ENCODE measurements at places on chromosomes 3 and 15. TPM values are rescaled to one million over a fixed set of nuclear protein-coding genes. Genes with fewer than 3 reads are reported as not detected.

Gene TM4SF1
- polyA plus RNA-seq: 131 TPM

Gene TRIM71
- polyA plus RNA-seq: not detected

Gene MRPS11
- polyA plus RNA-seq: 38.0 TPM

Gene CNTN4
- 5.2 TPM for polyA plus RNA-seq

Gene SCAANT1
- polyA plus RNA-seq: not detected

Gene GUCA1C
- polyA plus RNA-seq: 0.22 TPM

Gene SLC28A1
- 0.34 TPM for polyA plus RNA-seq

Gene MEGF11
- polyA plus RNA-seq: 0.22 TPM

Gene HIGD2B
- polyA plus RNA-seq: 0.09 TPM

Gene HHLA2
- polyA plus RNA-seq: 0.08 TPM

Gene RAD51
- 1.0 TPM for polyA plus RNA-seq

Gene SPINK8
- polyA plus RNA-seq: not detected

Gene GATA2
- 14.3 TPM for polyA plus RNA-seq

Gene ATR
- polyA plus RNA-seq: 10.1 TPM

Gene MRPL47
- polyA plus RNA-seq: 57.2 TPM

Gene HRG
- polyA plus RNA-seq: not detected

Gene FANCD2
- 1.3 TPM for polyA plus RNA-seq

Measured in adipose tissue (tissue), 3 donors.